ENCODE measurements at places on chromosomes 7 and 10.

- no peak for DNase-seq
Observed at GRCh38 chr10:45001381-45002148, 842 bp downstream of the ZNF22 start.

GRCh38 chr7:3537210-3537875 lies 236.3 kb downstream of the SDK1 start:
- DNase-seq = no peak

DNA sequence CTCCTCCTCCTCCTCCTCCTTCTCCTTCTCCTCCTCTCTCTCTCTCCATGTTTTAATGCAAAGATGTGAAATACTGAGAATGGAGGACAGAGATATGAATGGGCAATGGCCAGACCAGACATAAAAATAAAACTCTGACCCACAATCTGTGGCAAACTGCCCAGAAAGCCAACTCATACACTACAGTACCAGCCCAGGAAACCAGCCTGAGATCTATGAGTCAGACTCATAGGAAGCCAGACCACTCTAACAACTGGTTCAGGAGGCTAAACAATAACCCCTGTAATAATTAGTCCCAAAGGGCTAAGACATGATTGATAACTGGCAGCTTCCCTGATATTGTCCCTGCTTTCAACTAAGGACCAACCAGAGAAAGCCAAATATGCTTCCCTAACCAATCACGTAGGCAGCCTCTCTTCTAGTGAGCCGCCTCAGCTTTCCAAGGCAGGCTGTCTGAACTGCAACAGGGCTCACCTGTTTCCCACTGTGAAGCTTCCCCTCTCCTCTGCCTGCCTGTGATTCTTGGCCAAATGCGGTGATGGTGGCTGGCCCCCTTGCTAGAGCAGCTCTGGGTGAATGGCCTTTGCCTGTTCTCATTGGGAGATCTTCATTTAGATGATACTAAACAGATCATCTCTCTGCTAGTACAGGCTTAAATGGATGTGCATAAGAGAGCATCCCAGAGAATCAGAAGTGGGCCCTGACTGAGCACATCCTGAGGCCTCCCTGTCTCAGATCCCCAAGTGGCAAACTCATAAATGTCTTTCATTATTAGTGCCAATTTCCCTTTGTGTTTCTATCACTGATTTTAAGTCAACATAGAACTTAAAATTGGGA lies 817.6 kb downstream of the TNS3 start:
- DNase-seq = no peak

- DNase-seq = no peak
Observed at GRCh38 chr7:24715171-24715570, 42.1 kb downstream of the GSDME start.

GRCh38 chr7:138934861-138935260 lies 46.3 kb downstream of the KIAA1549 start:
- DNase-seq = no peak

- DNase-seq = no peak
Observed at GRCh38 chr7:96973986-96974385, 31.4 kb upstream of the DLX6 start.

DNA sequence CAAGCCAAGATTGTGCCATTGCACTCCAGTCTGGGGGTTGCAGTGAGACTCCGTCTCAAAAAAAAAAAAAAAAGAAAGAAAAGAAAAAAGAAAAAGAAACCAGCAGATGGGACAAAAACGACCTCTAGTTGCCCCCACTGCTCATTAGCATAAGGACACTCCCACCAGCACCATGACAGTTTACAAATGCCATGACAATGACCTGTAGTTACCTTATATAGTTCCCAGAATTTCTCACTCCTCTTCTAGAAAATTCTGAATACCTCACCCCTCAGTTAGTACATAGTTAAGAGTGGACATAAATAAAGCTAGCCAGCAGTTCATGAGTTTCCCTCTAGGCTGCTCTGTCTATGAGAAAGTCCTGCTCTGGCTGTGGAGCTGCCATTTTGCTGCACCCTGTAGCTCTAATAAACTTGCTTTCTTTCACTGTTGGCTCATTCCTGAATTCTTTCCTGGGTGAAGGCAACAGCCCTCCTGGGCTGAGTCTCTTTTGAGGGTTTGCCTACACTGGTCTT lies 276.8 kb upstream of the AKR1E2 start:
- no peak for DNase-seq

GRCh38 chr7:22429386-22429785 lies 70.6 kb downstream of the STEAP1B start:
- DNase-seq = no peak

GRCh38 chr7:35261476-35262285 lies 7.8 kb upstream of the TBX20 start:
- DNase-seq = no peak

DNA sequence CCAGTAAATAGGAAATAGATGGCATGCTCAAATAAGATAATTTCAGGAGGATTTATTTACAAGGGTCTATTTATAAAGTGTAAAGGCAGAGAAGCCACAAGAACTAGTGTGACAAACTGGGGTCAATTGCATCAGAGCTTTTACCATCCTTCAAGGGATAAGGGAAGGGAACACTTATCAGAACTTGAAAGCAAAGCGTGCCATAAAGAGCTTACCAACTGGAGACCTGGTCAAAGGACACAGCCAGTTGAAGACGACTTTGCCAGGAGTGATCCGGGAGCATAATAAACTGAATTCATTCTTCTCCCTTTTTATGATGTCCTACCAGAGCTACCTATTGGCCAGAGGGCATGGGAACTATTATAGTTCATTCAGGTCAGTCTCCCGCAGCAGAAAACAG lies 3.2 kb upstream of the PPP1R3A start:
- DNase-seq = no peak

- no peak for DNase-seq
Observed at GRCh38 chr7:114939484-114940097, 17.7 kb downstream of the MDFIC start.

- no peak for DNase-seq
Observed at GRCh38 chr7:117381362-117381761, 45.9 kb downstream of the ASZ1 start.

DNA sequence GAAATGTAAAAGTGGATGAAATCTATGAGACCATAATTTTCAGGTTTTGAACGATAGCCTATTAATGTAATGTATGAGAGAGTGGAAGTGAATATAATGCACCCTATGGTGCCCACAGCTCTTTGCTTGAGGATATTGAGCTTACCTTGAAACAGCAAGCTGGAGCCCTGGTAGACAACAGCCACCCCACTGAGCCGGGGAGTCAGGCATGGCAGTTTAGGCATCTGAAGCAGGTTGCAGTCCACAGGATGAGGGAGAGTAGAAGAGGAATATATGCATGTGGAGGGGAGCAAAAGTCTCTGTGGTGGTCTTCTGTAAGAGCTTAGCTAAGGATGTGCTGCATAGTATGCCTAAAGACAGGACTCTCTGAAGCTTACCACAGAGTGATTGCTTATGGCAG lies 817.3 kb downstream of the DNAJB9 start:
- no peak for DNase-seq

- DNase-seq = no peak
Observed at GRCh38 chr10:121633056-121633455, 34.8 kb upstream of the FGFR2 start.

- no peak for DNase-seq
Observed at GRCh38 chr10:71426058-71426605, 29.4 kb downstream of the CDH23 start.

GRCh38 chr7:156386097-156386496 lies 254.5 kb upstream of the RNF32 start:
- DNase-seq = no peak

DNA sequence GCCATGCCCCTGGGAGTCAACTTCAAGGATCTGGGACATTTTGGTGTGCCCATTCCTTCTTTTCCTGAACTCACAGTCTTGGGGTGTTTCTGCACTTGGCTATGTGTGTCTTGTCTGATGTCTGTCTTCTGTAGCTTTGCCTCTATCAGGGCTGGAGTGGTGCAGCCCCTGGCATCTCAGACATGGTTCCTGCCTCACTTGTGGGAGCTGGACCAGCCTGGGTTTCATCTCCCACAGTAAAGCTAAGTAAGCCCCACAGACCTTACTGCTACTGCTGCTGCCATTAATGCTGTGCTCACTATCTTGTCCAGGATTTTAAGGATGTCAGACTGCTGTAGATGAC lies 59.0 kb downstream of the ADCYAP1R1 start:
- DNase-seq = no peak

GRCh38 chr7:46444256-46444655 lies 523.2 kb upstream of the IGFBP3 start:
- no peak for DNase-seq

- DNase-seq = no peak
Observed at GRCh38 chr10:2817940-2818636, 249.3 kb upstream of the PFKP start.

GRCh38 chr7:119515214-119515613 lies 757.8 kb upstream of the KCND2 start:
- no peak for DNase-seq

- no peak for DNase-seq
Observed at GRCh38 chr7:151964951-151965350, 8.7 kb downstream of the GALNTL5 start.

DNA sequence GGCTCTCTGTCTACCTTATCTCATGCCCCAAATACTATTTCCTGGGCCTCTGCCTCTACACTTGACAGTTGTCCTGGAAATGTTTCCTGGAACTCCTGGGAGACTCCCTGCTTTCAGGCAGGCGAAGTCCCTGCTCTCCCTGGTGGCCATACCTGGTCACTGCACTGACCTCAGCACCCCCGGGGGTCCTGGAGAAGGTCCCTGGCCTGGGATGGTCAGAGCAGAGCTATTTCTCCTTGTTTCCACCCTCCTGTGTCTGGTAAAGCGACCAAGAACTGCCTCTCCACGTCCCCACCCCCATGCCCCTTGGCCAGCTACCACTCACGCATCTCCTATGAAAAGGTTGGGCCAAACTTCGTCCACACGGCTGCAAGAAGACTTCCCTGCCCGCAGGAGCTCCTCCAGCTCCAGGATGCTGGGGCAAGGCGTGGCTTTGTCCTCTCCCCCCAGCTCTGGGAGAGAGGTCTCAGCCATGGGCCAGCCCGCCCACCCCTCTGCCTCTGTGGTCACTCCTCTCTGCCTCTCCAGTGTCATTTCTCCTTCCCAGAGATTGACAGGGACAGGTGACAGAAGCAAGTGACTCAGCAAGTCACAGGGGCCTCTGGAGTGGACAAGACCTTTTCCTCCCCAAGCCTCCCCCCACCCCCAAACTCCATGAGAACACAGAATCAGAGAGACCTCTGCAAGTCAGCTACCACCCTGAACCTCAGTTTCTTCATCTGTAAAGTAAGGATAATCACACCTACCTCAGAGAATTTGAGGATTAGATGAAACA lies 2.6 kb upstream of the SAMD8 start:
- no peak for DNase-seq

DNA sequence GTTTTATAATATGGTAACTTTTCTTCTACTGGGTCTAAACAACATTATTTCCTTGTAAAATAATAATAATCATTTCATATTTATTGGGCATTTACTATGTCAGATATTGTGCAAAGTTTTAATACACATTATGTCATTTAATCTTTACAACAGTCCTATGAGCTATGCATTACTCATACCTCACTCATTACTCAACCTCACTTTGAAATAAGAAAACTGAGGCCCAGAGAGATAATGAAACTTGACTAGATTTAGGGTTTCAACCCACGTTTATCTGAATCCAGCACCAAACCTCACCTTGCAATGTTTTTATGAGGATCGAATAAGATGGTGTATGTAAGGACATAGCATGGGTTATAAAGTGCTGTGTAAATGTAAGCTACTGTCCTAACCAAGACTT lies 153.2 kb upstream of the SLC13A1 start:
- DNase-seq = no peak

DNA sequence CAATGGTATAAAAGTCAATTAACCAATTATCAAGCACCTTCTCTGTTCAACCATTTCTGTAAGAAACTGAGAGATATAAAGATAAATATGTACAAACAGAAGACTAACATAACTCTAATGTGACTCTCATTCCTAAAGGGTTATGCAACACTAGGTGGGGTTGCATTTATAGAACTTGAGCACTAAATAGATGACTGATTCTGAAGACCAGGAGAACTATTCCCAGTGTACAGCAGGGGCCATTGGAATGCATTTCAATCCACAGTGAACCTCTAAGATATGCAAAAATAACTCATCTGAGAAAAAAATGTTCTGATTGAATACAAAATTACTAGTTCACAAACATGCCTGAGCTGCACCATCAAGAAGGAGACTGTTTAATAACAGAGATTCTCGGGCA lies 341.2 kb upstream of the STEAP1 start:
- DNase-seq = no peak

GRCh38 chr7:96401200-96401599 lies 79.3 kb upstream of the SLC25A13 start:
- DNase-seq = no peak

GRCh38 chr10:17523246-17523753 lies 68.9 kb upstream of the ST8SIA6 start:
- no peak for DNase-seq

GRCh38 chr10:79203833-79204232 lies 135.1 kb downstream of the ZMIZ1 start:
- DNase-seq = no peak

- no peak for DNase-seq
Observed at GRCh38 chr7:139758388-139758787, 19.4 kb downstream of the HIPK2 start.

GRCh38 chr10:116526219-116526618 lies 19.5 kb upstream of the PNLIP start:
- no peak for DNase-seq

- DNase-seq = no peak
Observed at GRCh38 chr7:146956321-146956720, 839.7 kb downstream of the CNTNAP2 start.

DNA sequence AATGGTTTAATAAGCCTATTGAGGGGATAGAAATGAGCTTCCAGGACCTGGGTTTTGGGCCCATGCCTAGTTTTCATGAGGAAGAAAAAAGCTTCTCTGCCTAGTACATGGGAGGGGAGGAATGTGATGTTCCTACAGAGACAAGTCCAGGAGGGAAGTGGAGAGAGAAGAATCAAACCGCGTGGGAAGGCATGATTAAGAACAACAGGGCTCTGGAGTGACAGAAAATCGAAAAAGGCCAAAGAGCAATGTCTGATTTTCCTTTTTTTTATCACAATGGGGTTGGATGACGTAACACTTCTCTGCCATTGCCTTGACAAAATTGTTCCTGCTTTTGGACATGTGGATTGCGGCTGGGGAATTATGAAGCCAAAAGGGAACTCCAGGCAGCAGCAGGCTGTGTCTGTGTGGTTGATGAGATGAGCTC lies 258.6 kb downstream of the CXCL12 start:
- DNase-seq = no peak
